ENCODE measurements at places on chromosomes 6 and 20.
A peak's percentile ranks its signal among the peaks of the same experiment; 100 is the strongest.

- no peak for DNase-seq
Measured at GRCh38 chr6:100506651-100507050, 41.9 kb upstream of the SIM1 start.

DNA sequence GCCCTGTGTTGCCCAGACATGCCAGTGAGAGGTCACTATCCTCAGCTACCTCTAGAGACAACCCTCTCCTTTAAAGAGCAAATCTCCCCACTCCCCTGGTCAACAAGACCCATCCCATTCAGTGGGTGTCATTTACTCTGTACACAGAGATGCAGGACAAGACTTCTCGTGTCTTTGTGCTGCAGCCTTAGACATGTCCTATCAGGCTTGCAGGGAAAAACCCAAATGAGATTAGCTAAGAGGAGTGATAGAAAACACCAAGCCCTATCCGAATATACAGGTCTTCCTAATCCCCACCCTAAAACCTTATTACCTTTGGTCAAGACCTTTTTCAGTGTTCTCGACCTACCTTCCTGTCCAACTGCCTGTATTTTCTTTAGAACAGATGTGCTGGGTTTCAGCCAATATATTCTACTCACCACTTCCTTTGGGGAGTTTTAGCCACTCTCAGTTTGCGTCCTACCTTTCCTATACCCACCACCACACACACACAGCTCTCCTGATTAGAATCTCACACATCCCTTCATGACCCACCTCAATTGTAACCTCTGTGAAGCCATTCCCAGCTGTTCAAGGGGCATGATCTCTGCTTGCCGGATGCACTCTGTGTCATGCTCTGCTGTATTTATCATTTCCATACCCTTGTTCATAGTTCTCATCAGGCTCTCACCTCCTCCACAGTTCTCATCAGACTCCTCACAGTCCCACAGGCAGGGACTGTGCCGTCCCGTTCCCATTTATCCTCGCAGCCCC is 39.7 kb downstream of the TRAM2 start:
- no peak for DNase-seq

- no peak for DNase-seq
Measured at GRCh38 chr6:4723383-4723782, 52.8 kb upstream of the CDYL start.

DNA sequence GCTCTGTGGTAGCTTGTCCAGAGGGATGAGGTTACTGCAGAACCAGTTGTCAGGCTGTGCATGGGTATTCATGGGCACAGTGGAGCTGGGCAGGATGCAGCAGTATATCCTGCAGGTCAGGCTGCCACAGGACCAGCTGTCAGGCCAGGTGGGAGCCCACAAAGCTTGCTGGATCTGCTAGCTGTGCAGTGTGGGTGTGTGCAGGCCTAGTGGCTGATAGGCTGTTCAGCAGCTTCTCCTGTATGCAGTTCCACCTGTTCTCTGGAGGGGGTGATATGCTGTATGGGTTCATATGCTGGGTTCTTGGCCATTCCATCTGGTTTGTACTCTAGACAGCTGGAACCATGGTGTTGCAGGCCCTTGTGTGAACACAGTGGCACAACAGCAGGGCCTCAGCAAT is 40.6 kb upstream of the TPD52L1 start:
- no peak for DNase-seq

GRCh38 chr20:50169329-50169823 is 15.9 kb upstream of the PEDS1 start:
- DNase-seq: peak; percentile 84

DNA sequence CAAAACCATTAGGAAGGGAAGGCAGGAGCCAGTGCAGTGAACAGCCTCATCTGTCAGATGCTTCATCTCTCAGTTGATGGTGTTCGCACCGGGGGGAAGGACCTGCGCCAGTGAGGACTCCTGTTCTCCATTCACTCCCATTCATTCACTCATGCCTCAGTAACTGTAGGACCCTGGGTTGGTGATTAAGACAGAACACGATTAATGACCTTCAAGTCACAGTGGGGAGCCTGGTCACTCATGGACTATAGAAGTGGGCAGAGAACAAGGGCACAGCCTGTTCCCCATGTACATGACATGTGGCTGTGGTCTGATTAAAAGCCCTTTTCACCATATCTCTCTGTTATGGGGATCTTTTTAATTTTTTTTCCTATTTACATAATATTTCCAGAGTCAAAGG is 113.3 kb downstream of the RPS12 start:
- no peak for DNase-seq

DNA sequence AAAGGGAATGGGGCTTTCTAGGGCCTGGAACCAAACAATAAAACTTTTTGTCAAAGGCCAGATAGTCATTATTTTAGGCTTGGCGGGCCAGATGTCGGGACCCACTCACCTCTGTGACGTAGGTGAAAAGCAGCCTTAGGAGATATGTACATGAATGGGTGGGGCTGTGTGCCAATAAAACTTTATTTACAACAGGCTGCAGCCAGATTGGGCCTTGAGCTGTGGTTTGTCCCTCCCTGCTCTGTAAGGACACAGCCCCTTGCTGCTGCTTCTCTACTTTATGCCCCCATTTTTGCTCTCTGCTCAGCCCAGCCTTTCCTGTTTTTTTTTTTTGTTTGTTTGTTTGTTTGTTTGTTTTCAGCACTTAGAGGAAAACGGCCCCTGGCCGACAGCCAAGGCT is 32.7 kb downstream of the CDH4 start:
- DNase-seq: no peak

DNA sequence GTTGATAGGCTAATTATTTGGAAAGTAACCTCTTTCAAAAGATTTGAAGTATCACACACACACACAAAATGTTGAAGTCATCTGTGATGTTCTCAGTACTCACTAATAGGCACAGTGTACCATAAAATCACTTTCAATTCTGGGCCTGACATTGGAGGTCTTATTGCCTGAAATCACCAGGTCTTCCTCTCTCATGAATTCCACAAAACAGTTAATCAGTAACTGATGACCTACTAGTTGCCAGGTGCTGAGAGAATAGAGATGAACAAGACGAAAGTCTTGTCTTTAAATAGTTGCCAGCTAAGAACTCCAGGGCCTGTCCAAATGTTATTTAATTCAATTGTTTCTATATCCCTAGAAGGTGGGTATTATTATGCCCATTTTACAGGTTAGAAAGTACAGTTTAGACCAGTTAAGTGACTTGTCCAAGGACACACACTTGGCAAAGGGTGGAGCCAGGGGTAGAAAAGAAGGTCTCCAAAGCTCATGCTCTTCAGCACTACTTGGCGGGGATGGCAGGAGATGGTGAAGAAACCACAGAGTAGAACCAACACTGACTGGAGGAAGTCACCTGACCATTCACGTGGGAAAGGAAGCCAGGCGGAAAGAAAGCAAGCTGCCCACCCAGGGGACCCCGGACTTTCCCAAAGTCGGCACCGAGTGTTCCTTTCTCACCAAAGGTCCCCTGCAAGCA is 116.4 kb downstream of the KIF6 start:
- DNase-seq: no peak
